ENCODE measurements at places on chromosomes 12 and 14.

DNA sequence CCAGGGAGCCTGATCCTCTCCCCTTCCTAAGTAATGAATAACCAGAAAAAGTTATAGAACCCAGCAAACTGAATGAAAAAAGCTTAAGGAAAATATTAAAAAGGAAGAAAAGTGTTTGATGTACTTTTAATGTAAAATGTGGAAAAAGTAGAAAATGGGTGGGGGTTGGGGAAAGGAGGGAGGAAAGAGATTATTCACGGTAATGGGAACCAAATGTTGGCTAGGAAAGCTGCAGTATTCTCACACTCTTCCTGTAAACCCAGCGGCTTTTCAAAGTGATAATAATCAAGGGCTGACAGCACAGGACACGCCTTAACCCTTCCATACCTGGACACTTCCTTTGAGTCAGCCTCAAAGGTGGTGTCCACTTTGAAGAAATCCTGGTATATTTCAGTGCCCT, 139.2 kb downstream of the TGFB3 start:
- DNase-seq: no peak

DNA sequence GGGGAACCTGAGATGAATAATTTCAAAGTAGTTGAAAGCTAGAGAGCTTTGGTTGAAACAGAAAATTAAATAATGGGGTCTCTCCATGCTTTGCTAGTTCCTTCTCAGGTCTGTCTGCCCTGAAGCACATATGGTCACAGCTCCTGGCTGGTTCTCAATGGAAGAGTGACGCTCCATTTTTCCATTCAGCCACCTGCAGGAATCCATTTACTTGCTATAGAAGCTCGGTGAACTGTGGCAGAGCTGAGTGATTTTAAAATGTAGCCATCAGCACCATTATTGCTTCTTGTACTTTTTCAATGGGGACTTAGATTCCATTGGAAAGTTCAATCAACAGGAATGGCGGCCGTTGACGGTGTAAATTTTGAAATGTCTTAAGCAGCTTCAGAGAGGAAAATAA, 525.2 kb downstream of the GLT1D1 start:
- DNase-seq: no peak

DNA sequence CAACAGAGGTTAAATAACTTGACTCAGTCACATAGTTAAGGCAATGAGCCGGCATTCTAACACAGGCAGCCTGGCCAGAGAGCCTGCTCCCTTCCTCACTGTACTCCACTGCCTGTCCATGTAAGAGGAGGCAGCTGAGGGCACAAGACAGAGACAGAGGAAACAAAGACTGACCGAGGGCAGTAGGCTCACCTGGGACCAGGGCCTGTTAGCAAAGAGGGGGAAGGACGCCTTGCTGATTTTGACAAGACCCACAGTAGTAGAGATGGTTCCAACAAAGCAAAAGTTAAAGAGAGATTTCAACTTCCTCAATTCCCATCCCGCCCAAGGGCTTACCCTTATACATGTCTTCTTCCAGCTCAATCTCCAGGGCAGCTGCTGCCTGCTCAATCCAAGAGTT, 26.5 kb downstream of the OTUB2 start:
- no peak for DNase-seq

DNA sequence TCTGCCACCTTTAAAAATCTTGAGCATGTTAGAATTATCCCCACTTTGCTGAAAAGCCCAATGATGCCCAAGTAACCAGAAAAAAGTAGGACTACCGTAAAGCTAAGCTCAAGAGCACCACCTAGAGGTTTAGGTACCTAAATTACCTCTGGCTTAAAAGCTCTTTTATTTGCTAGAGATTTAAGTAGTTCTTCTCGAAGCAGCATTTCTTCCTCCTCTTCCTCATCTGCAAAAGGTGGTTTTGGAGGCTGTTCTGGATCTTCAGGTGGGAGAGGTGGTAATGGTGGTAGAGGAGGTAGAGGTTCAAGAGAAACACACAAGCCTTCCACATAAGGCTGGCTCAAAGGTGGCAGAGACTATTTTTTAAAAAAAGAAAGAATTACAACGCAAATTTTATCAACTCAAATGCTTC, 26.9 kb downstream of the ZFC3H1 start:
- peak; percentile 56 for DNase-seq

- no peak for DNase-seq
These were observed 47.7 kb downstream of the FLRT2 start for GRCh38 chr14:85577543-85578114.

DNA sequence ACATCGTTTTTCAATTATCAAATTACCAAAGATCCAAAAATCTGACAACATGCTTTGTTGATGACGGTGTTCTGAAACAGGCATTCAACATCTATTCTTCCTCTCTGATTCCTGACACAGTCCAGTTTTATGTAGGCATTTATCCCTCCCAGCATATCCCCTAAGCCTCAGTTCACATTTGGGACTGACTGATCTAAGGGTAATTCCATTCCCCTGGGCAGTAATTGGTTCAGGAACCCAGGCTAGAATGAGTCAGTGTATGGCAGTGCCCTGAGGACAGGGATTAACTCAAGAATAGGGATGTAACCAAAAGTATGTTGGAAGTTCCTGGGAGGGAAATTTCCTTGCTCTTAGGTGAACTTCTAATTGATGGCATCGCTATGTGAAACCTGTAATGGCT, 10.3 kb upstream of the PCNX1 start:
- DNase-seq: no peak

DNA sequence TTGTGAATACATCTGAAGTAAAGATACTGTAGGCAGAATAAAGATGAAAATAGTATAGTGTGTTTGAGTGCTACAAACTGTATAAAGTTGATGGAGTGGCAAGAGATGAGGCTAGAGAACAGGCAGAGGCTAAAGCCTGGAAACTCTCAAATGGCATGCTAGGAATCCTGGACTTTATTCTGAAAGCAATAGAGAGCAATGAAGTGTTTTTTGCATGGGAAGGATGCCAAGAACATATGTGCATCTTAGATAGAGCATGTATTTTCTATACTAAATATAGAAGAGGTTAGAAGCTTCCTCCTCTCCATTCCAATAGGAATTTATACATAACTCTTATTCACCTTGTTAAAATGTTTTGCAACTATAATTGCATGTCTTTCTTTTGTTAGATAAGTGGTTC, 86.3 kb upstream of the TMTC2 start:
- no peak for DNase-seq

DNA sequence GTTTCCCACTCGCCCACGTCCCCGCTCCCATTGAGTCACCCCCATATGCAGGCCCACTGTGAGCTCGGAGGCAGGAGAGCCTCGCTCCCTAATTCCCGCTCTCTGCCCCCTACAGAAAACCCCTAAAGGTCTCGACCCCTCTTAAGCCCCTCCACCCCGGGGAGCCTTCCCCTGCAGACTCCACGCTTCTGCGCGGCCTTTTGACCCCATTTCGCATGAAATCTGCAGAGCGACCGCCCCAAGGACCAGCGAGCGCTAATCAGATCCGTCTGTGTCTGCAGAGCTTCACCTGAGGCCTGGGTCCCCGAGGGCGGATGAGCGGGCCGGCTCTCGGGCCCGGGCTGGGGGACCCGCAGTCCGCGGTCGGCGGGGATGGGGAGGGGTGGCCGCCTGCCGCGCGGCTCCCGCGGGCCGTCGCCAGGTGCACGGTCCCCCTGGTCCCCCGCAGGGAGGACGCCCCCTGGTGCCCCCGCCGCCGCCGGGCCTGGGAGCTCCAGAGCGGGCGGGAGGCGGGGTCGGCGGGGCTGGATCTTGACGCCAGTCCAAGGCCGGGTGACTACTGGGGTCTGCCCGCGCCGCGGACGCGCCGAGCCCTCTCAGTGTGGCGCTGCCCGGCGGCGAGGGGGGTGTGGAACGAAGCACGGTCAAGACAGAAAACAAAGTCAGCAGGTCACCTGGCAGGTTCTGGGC, 10.1 kb downstream of the BMP4 start:
- no peak for DNase-seq

DNA sequence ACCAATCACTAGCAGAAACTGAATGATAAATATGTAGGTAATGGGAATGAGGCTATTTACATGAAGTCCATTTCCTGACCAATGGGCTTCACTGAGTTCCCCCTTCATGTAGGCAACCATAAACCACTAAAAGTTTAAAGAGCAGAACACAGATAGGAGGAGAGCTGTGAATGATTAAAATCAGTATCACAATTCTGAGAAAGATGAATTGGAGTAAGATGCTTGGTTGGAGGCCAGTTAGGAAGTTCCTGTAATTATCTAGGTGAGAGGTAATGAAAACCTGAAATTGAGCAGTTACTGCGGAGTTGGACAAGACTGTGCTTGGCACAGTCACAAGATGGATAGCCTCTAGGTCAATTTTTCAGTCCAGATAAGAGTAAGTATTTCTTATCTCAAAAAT, 56.6 kb downstream of the GALNT4 start:
- no peak for DNase-seq

Data from NCI-H1694 treated with DMSO at 0.1 percent for 48 hours (cell line).